Right ventricle myocardium superior (tissue), 1 donor: ENCODE measurements at places on chromosomes 2 and 18. TPM values are rescaled to one million over a fixed set of nuclear protein-coding genes. Genes with fewer than 3 reads are reported as not detected.

DNA sequence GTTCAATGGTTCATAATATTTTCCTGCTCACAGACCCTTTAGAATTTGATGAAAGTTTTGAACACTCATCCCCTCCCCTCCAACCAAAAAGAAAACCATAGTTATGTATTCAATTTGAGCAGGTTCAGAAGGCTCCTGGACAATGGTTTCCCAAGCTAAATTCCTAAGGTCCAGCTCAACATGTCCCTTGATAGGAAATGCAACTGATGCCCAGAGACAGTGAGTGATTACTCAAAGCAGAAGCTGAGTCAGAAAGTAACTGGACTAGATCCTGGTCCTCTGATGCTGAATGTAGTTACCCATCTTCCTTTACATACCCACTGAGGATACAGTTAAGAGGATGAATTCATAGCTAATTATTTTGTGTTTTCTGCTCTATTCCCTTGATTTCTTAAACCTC is 218.9 kb upstream of the NCKAP5 start:
- DNase-seq = no peak

GRCh38 chr2:157898591-157898996 is 22.5 kb upstream of the ACVR1 start:
- DNase-seq = no peak

GRCh38 chr2:27903649-27904404 is 13.3 kb downstream of the BABAM2 start:
- DNase-seq = no peak

- DNase-seq = no peak
Observed at GRCh38 chr2:178924817-178925216, 117.6 kb upstream of the TTN start.

DNA sequence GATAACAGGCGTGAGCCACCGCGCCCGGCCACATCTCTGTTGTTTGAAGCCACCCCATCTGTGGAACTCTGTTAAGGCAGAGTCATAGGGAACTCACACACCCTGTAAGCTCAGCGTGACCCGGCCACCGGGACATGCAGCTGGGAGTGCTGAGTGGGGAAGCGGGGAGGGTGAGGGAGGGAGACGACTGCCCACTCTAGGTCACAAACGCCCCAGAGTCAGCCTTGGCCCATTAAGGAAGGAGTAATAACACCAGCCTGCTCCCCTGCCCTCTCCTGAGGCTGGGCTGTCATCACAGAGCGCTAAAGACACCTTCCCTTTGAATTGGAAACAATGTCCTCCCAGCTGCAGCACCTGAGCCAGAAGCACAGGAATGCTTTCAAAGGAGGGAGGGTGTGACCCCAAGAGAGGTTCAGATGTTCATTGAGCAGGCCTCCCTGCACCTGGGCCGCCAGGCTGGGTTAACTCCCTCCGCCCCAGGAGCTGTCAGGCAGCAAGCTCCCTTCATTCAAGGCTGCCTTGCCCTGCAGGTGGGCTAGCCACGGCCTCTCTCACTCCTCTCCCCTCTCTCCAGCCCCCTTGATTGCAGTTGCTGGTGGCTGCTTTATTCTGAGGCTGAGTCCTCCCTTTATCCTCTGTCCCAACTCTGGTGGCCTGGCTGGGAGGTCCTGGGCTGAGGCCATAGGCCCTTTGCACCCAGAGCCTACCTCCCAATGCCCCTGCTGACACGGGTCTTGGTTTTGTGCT is 77.2 kb upstream of the HPCAL1 start:
- DNase-seq = peak; percentile 37

Gene HOXD12
- total RNA-seq = not detected

Gene GULP1
- 4.6 TPM for total RNA-seq

Gene ATG9A
- 86.3 TPM for total RNA-seq
